Activated B cell treated with CpG ODN at 0.5 μM for 24 hours (primary cell): ENCODE measurements at places on chromosomes 12 and 14. TPM values are rescaled to one million over a fixed set of nuclear protein-coding genes. Genes with fewer than 3 reads are reported as not detected.

GRCh38 chr12:52675301-52675701 lies 4.9 kb downstream of the KRT1 start:
- no peak for DNase-seq
- no peaks in the 10 kb centered on the region for H3K36me3 ChIP-seq
- H3K4me3 ChIP-seq = no peak overlapping the region
- H3K27ac ChIP-seq = no peak overlapping the region
- no peaks in the 10 kb centered on the region for H3K4me1 ChIP-seq
- peaks cover 10% of the 10 kb centered on the region for H3K27me3 ChIP-seq

DNA sequence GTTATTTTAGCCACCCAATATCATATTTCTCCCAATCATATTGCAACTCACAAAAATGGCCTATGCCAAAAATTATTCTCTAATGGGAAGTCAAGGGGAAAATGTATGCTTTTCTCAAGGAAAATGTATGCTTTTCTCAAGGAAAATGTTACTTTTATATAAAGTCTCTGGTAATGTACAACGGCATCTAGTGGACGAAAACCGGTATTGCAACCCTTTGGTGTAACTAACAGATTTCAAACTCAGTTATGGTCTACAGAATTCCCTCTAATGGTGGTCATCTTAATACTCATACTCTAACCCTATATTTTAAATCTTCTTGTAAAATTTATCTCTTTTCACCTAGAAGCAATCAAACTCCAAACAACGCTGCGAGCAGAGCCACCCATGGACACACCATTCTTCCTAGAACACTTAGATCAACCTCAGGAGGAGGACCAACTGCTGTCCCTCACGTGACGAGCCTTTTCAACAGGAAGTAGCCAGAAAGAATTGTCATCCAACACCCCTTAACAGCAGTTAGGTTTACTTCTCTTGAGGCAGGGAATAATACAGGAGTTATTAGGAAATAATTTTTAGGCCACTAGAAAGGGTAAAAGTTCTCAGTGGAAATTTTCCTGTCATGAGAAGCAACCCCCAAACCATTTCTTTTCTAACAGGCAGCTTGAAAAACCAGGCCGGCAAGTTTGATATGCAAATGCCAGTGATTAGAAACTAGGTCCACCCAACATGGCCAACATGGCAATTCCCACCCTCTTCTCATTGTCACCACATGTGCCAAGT lies 20.1 kb downstream of the APOBEC1 start:
- H3K27ac ChIP-seq = no peak overlapping the region
- no peaks in the 10 kb centered on the region for H3K36me3 ChIP-seq
- peaks cover 16% of the 10 kb centered on the region for H3K4me1 ChIP-seq
- H3K27me3 ChIP-seq = peaks cover 6% of the 10 kb centered on the region
- DNase-seq = no peak

Gene RERG
- not detected in 2 replicates for total RNA-seq

DNA sequence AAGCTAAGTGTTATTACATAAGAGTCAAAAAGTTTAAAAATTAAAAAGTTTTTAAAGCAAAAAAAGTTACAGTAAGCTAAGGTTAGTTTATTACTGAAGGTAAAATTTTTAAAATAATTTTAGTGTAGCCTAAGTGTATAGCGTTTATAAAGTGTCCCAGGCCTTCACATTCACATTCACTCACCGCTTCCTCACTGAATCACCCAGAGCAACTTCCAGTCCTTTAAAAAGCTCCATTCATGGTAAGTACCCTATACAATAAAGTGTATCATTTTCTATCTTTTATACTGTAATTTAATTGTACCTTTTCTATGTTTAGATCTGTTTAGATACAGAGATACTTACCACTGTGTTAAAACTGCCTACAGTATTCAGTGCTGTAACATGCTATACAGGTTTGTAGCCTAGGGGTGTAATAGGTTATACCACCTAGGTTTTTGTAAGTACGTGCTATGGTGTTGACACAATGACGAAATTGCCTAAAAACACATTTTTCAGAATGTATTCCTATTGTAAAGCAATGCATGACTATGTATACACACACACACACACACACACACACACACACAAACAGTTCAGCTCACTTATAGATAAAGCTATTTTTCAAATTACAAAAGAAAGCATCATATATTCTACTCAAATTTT lies 3.7 kb downstream of the CLEC14A start:
- H3K4me1 ChIP-seq = peaks cover 4% of the 10 kb centered on the region
- peaks cover 15% of the 10 kb centered on the region for H3K27me3 ChIP-seq
- H3K27ac ChIP-seq = no peak overlapping the region
- no peaks in the 10 kb centered on the region for H3K36me3 ChIP-seq
- no peak for DNase-seq
- H3K4me3 ChIP-seq = no peak overlapping the region

Gene HOXC10
- total RNA-seq = not detected in 2 replicates

DNA sequence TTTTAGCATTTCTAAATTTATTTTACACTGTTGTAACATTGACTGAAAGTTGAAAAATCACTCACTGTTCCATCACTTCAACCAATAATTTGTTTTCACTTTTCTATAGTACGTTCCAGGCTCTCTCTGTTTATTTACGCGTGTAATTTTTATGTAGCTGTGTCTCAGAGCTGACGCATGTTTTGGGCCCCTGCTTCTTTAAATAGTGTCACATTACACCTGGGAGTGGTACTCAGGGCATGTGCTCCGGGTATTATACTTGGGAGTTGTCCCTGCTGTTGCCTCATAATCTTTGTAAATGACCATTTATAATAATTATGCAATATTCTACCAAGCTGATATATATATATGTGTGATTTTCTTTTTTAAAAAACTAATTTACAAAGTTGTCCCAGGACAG lies 132.8 kb upstream of the CPM start:
- H3K27ac ChIP-seq = no peak overlapping the region
- H3K4me3 ChIP-seq = no peak overlapping the region
- no peak for DNase-seq
- H3K27me3 ChIP-seq = peaks cover 2% of the 10 kb centered on the region
- no peaks in the 10 kb centered on the region for H3K4me1 ChIP-seq

Gene DNAI7
- total RNA-seq = 0.15 and 0.27 TPM in 2 replicates

Gene SLCO1C1
- not detected in 2 replicates for total RNA-seq

- peaks cover 38% of the 10 kb centered on the region for H3K36me3 ChIP-seq
- H3K4me3 ChIP-seq = peak overlapping the region; percentile 91
- H3K27ac ChIP-seq = peak overlapping the region; percentile 93
- no peaks in the 10 kb centered on the region for H3K27me3 ChIP-seq
- DNase-seq = no peak
- H3K4me1 ChIP-seq = peaks cover 73% of the 10 kb centered on the region
Measured at GRCh38 chr12:121535150-121536053, 45.4 kb downstream of the KDM2B start.

Gene SLC39A2
- 0.38 TPM in 1 of 2 replicates, not detected in the other for total RNA-seq

DNA sequence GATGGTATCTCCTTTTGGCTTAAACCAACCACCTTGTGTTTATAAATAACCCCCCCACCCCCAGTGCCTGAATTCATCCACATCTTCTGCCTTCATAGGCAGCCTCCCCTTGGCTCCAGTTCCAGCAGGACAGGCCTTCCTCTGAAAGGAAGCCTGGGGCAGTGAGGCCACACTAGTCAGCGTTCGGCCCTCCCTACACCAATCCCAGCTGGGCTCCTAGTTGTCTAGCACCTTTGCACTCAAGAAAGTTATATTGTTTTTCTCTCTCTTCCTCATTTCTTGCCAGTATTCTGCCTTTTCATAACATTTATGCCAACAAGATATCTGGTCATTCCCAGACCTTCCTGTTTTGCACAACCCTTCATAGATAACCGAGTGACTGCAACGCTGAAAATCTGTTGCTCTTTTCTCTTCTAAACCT lies 73.1 kb upstream of the ACTN1 start:
- DNase-seq = no peak
- no peaks in the 10 kb centered on the region for H3K27me3 ChIP-seq
- H3K4me1 ChIP-seq = peaks cover 7% of the 10 kb centered on the region
- H3K4me3 ChIP-seq = no peak overlapping the region

DNA sequence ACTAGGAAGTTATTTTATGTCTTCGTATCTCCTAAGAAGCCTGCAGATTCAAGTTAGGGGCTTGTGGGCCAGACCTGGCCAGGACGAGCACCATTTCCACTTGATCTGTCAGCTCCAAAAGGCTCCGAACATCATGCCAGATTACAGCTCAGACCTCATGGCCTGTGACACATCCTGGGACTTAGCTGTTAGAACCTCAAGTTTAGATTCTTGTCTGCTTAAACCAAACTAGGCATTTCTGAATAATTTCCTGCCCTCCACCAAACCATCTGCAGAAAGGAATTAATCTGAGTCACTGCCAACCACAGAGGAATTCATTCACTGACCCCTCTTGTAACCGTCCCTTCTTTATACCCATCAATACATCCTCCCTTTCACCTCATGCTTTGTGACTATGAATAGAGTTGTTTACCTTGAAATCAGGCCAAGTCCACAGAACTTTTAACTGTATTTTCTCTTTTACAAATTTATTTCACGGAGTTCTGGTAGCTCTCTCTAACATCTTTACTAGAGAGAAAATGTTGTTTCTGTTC lies 120.3 kb downstream of the FBXL14 start:
- H3K27me3 ChIP-seq = no peaks in the 10 kb centered on the region
- H3K27ac ChIP-seq = no peak overlapping the region
- DNase-seq = no peak

- no peak for DNase-seq
- no peak overlapping the region for H3K4me3 ChIP-seq
- no peaks in the 10 kb centered on the region for H3K36me3 ChIP-seq
- no peaks in the 10 kb centered on the region for H3K4me1 ChIP-seq
Measured at GRCh38 chr12:102601621-102602020, 121.3 kb upstream of the IGF1 start.

- H3K36me3 ChIP-seq = peaks cover 20% of the 10 kb centered on the region
- no peaks in the 10 kb centered on the region for H3K27me3 ChIP-seq
- H3K4me1 ChIP-seq = peaks cover 49% of the 10 kb centered on the region
- no peak overlapping the region for H3K4me3 ChIP-seq
Measured at GRCh38 chr12:50528800-50529199, 24.0 kb downstream of the DIP2B start.

- no peak for DNase-seq
- peaks cover 15% of the 10 kb centered on the region for H3K27me3 ChIP-seq
- no peaks in the 10 kb centered on the region for H3K4me1 ChIP-seq
- no peak overlapping the region for H3K27ac ChIP-seq
Measured at GRCh38 chr12:56877195-56878009, 56.8 kb downstream of the SDR9C7 start.

DNA sequence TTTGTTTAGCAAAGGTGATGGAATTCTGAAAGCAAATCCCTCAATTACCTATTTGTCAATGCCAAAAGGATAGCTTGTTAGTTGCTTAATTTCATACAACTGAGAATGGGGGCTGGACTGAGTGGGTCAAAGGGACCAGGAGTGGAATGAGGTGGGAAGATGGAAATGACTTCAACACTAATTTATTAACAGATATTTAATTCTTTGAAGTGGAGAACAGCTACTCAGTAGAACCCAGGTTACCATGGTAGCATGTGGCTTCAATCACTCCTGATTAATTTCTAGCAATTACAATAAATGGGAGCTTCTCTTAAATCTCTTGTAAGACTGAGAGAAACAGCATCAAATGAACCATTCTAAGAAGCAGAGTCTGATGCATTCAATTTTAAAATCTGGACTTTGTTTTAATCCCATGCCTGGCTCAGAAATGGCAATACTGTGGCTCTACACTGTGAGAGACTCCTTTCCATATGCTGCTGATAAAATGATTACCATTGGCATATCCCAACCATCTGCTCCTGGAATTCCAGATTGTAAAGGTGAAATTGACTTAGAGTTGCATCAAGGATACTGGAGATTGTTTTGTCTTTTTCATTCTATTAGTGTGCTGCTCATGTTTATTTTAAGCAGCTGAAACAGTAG lies 607.8 kb downstream of the SNAPC1 start:
- no peaks in the 10 kb centered on the region for H3K27me3 ChIP-seq
- DNase-seq = no peak
- no peak overlapping the region for H3K4me3 ChIP-seq

Gene TSPAN31
- total RNA-seq = 35.8 and 37.6 TPM in 2 replicates

DNA sequence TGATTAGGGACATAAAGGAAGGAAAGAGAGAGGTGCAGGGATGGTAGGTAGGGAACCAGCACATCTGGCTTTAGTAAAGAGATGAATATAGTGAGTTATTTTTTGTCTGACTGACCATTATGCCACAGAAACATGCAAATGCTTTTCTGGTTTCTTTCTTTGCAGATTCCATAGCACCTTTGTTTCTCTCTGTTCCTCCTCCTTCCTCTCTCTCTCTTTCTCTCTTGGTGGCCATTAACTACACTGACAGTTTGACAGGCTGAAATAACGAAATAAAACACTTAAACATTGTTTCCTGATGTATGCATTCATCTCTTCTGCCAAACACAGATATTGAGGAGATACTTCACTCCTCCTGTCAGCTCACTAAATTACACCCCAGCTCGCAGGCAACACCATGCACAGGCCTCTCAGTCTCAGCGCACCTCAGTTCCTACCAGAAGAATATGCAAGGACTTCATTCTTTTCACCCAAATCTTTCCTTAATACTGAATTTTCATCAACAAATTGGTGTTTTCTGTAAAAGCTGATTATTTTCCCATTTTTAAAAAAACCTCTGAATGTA lies 406.9 kb upstream of the SOX5 start:
- peaks cover 40% of the 10 kb centered on the region for H3K4me1 ChIP-seq
- H3K36me3 ChIP-seq = peaks cover 7% of the 10 kb centered on the region
- no peaks in the 10 kb centered on the region for H3K27me3 ChIP-seq
- no peak overlapping the region for H3K4me3 ChIP-seq
- DNase-seq = no peak

- no peak for DNase-seq
- no peaks in the 10 kb centered on the region for H3K36me3 ChIP-seq
- H3K4me3 ChIP-seq = peak within 1 kb of the TSS; percentile 85
Measured at GRCh38 chr12:116881325-116881876, at the start of gene HRK. Gene HRK, minus strand, starts transcription at chr12:116881441. Its CDS starts 134 bp downstream, at chr12:116881307.

GRCh38 chr14:104924421-104925213 lies at the start of gene PLD4:
Gene PLD4, plus strand, starts transcription at chr14:104924879. Its CDS starts 2,262 bp downstream, at chr14:104927141.
- H3K36me3 ChIP-seq = peaks cover 16% of the 10 kb centered on the region
- peak within 1 kb of the TSS; percentile 88 for H3K4me3 ChIP-seq
- peaks cover 82% of the 10 kb centered on the region for H3K4me1 ChIP-seq
- no peaks in the 10 kb centered on the region for H3K27me3 ChIP-seq

Gene PZP
- total RNA-seq = not detected in 2 replicates

Gene TMEM229B
- 3.3 and 3.7 TPM in 2 replicates for total RNA-seq

Gene SERPINA12
- not detected in 2 replicates for total RNA-seq

Gene TEX52
- not detected in 2 replicates for total RNA-seq

GRCh38 chr14:74211945-74212580 lies 27.2 kb upstream of the VSX2 start:
- H3K36me3 ChIP-seq = no peaks in the 10 kb centered on the region
- H3K27me3 ChIP-seq = peaks cover 4% of the 10 kb centered on the region
- no peaks in the 10 kb centered on the region for H3K4me1 ChIP-seq
- no peak for DNase-seq
- no peak overlapping the region for H3K4me3 ChIP-seq

- H3K27ac ChIP-seq = no peak overlapping the region
- H3K4me3 ChIP-seq = no peak overlapping the region
- no peaks in the 10 kb centered on the region for H3K27me3 ChIP-seq
- H3K4me1 ChIP-seq = no peaks in the 10 kb centered on the region
- no peak for DNase-seq
Measured at GRCh38 chr12:17793854-17794253, 296.1 kb downstream of the RERGL start.

Gene NUMB
- total RNA-seq = 69.5 and 71.4 TPM in 2 replicates
